Right forelimb (tissue), 1 donor: ENCODE measurements at places on chromosomes 11 and 22.

- no peak for DNase-seq
Observed at GRCh38 chr11:31243706-31244105, 125.8 kb downstream of the DCDC1 start.

GRCh38 chr11:6677018-6677417 is 6.1 kb downstream of the MRPL17 start:
- DNase-seq: no peak

DNA sequence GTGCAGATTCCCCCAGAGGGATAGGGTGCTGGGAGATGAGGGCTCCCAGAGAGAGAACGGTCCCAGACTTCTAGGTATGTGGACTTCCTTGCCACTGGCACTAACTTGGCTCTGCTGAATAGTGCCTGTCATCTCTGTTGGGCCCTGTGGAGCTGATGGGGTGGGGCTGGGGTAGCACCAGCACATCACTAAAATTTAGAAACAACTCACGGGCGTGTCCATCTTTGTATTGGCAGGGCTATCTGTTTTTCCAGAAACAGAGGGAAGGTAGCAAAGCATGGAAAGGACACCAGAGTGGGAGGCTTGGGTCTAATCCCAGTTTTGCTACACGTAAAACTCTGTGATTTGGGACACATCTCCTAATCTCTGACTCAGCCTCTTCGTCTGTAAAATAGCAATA is 25.8 kb downstream of the SWAP70 start:
- DNase-seq: no peak

- DNase-seq: no peak
Observed at GRCh38 chr11:27991736-27992135, 116.2 kb downstream of the KIF18A start.

GRCh38 chr11:76794371-76795289 is 11.5 kb downstream of the TSKU start:
- DNase-seq: no peak

- DNase-seq: no peak
Observed at GRCh38 chr11:65398362-65398910, 12.0 kb downstream of the FRMD8 start.

- DNase-seq: peak; percentile 70
Observed at GRCh38 chr11:94511932-94512781, at the start of gene C11orf97. C11orf97 (plus strand) TSS chr11:94512461; CDS start chr11:94512529, 68 bp downstream.

DNA sequence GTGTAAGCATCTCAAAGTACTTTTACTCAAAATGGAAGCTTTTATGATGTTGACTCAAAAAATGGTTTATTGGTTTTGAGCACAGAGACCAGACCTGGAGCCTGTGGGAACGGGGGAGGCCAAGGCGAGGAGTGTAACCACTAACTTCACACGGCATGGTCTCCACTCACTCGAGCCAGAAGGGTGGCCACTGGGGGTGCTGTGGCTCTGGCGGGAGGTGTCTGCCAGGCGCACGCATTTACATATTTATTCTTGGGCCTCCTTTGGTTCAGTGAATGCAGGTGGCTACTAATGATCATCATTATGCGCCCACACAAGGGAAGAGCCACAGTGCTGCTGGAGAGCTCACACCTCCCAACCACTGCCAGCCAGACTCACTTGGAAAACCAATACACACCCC is 64.6 kb downstream of the FLRT1 start:
- no peak for DNase-seq

DNA sequence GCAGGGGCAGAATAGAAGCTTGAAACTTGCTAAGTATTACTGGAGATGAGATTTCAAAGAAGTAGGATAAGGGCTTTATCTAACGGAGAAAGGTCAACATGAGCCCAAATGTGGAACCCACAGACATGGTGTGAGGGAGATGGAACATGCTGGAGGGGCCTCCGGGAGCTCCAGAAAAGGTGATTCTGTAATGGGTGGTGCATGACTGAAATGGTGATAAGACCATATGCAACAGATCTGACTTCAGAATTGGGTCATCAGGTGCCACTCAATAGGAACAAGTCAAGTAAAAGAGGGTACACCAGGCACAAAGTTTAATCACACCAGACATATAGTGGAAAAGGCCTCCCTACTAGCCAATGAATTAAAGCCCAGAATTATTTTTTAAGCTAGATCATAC is 7.9 kb upstream of the CEP295 start:
- no peak for DNase-seq

- DNase-seq: peak; percentile 69
Observed at GRCh38 chr11:61828629-61829407, 718 bp downstream of the FADS2 start.

DNA sequence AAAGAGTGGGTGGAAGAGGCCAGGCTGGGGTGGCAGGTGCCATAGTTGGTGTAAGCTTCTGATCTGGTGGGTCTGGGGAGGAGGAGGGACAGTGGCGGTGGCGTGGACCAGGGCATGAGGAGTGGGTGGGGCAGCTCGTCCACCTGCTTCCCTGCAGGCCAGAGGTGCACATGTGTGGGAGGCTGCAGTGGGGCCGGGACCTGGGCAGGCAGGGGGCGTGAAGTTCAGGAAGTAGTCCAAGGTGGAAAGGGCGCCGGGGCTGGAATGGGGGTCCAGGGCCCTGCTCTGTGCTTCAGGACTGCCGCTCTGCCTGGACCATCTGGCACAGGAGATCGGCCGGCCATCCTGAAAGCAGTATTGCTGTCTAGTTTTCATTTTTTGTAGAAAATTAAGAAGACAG is 15.9 kb downstream of the RIBC2 start:
- no peak for DNase-seq

GRCh38 chr11:20315800-20316199 is 47.7 kb upstream of the HTATIP2 start:
- DNase-seq: no peak

DNA sequence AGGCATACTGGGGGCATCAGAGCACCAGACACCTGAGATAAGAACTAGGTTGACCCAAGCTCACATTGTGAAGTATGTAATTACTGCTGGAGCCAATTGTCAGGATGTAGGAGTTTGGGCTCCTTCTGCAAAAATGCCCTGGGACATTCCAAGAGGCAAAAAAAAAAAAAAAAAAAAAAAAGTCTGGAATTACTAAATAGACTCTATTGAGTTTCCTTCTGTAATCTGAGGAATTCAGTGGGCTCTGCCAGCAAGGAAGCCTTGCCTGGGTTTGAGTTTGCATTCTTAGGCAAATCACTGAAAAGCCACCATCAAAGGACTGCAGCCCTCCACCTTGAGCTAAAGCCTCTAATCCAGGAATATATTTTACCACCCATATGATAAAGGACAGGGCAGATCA is 8.0 kb upstream of the CAVIN3 start:
- DNase-seq: no peak

- DNase-seq: no peak
Observed at GRCh38 chr11:125554038-125554437, 15.2 kb upstream of the EI24 start.

GRCh38 chr11:70775386-70776075 is 377.2 kb downstream of the CTTN start:
- no peak for DNase-seq

GRCh38 chr11:34915136-34916014 is 804 bp downstream of the APIP start:
- DNase-seq: peak; percentile 77

DNA sequence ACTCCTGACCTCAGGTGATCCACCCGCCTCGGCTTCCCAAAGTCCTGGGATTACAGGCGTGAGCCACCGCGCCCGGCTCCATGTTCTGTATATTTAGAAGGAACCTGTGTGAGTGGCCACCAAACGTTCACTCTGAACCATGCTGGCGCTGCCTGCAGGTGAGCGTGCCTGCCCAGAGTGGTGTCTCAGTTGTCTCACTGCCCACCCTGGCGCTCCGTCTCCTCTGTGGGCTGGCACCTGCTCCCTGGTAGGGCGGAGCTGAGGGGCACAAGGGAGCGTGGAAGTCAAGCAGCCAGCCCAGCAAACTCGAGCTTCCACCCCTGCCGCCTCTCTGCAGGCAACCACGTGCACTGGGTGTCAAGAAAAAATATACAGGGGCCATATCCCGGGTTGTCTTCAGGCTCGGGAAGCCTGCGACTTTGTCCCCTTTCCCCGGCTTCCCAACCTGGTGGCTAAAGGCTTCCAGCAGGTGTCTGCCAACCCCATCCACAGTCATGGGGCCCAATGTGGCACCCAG is 16.7 kb downstream of the TXN2 start:
- DNase-seq: no peak

DNA sequence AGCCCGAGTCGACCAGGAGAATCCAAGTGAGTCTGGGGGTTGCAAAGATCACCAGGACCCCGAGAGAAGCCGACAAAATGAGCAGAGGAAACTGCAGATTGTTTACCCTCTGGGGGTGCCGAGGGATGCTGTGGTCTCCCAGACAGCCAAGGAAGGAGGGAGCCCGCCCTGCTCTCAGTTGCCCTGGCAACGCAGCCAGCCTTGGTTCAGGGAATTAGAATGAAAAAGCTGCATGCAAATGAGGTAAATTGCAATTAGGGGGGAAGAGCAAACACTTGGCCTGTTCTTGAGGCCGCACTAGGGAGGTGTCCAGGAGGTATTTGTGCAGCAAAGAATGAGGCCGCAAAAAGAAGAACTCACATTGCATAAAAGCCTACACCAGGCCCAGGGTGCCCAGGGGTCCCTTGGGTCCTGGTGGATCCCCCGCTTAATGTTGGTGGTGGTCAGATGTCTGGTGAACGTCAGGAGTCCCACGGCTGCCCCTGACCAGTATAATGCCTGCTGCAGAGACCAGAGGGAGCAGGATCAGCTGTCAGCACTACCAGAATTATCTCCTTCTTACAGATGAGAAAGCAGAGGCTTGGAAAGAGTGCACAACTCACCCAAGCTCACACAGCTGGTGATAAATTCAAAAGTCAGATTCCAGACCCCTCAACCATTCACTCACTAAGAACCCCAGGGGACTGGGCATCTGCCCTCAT is 40.3 kb upstream of the ATXN10 start:
- DNase-seq: no peak

DNA sequence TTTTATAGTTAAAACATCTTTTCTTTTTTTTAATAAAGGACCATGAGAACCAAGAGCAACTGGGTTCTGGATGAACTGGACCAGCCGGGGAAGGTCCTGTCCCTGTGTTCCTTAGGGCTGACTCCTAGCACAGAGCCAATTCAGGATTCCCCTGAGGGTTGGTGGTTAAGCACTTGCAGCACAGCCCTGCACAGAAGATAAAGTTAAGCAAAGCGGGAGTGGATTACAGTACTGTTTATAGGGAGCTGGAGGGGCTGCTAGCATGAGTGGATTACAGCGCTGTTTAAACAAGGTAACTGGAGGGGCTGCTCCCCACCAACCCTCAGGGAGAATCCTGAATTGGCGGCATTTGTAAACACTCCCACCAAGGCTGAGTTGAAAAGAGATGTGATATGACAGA is 90.6 kb downstream of the CELSR1 start:
- no peak for DNase-seq

- DNase-seq: peak; percentile 6
Observed at GRCh38 chr22:47102081-47102480, 339.6 kb downstream of the TBC1D22A start.

GRCh38 chr11:36214976-36215692 is 74.1 kb downstream of the COMMD9 start:
- DNase-seq: no peak

DNA sequence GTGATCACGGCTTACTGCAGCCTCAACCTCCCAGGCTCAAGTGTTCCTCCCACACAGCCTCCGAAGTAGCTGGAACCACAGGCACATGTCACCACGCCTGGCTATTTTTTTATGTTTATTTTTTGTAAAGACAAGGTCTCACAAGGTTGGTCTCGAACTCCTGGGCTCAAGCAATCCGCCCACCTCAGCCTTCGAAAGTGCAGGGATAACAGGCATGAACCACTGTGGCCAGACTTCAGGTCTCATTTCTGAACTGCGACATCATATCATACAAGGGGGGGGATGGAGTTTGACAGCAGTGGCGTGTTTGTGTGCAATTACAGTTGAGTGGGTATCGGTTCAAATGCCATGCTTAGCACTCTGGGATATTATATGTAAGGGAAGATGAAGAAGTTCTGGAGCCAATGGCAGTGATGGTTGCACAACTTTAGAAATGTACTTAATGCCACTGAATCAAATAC is 6.9 kb downstream of the NAALADL1 start:
- no peak for DNase-seq

GRCh38 chr22:27194096-27194748 is 536.8 kb downstream of the MIAT start:
- DNase-seq: peak; percentile 9

- no peak for DNase-seq
Observed at GRCh38 chr11:76023236-76024068, 182.8 kb downstream of the WNT11 start.

DNA sequence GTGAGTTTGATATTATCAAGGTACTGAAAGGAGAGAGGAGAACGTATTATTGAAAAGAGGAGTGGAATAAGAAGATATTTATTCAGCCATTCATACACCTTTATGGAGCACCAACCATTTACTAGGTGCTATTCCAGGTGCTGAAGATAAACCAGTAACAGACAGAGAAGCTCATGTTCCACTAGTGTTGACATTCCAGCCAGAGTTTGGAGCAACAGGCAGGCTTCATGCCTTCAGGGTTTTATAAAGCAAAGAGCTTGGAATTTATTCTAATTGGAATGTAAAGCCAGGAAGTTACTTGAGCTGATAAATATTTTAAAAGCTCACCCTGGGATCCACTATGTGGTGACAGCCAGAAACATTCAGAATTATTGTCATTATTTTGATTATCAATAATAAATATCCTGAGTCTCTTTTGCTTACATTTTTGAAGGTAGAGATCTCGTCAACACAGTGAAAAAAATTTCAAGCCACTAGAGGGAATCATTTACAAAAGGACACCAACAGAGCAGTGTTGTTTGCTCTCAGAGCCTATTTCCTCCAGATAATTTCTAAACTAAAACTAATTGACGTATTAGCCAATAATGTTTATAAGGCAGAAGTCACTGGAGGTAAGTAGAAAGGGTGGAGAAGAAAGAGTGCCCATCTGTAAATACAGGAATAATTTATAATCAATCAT is 172.0 kb downstream of the KCNA4 start:
- no peak for DNase-seq

DNA sequence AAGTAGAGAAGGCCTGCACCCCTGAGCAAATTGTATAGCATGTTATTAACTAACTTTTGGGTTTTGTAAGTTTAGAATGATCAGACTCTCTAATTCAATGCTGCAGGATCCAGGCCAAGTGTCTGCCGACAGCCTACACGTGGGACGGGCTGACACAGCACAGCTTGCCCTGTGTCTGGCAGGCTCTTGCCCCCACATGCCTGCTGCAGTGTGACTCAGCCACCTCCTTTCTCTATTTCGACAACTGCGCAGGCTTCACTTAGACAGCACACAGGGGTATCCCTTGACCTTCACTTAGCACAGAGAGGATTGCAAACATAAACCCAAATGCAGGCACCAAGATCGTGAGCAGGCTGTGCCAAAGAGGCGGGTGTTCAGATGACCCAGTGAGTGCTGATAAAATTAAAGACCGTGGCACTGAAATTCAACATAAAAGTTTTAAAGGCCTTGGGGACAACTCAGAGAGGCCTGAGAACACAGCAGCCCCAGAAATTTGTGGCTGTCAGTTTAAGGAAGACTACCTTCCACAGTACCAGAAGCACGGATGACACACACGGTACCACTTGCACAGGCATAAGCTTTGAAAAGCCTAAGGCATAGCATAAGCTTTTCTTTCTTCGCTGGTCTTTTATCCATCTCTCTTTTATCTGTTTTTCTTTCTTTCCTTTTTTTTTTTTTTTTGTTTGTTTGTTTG is 37.8 kb downstream of the SCN3B start:
- DNase-seq: no peak

GRCh38 chr11:69894181-69894611 is 75.0 kb upstream of the FGF3 start:
- DNase-seq: no peak

GRCh38 chr11:118896472-118896913 is 12.8 kb downstream of the CXCR5 start:
- DNase-seq: no peak

GRCh38 chr11:115578275-115578674 is 74.1 kb upstream of the CADM1 start:
- DNase-seq: no peak

- DNase-seq: no peak
Observed at GRCh38 chr22:37911697-37912096, 5.6 kb downstream of the MICALL1 start.
